HAP-1 (cell line): ENCODE measurements at places on chromosomes 4 and X.

- DNase-seq = no peak
These were observed 412.8 kb downstream of the HNRNPD start for GRCh38 chr4:81960961-81961360.

GRCh38 chrX:110006821-110007375, 4.0 kb downstream of the TMEM164 start:
- no peak for DNase-seq

GRCh38 chr4:168796362-168797106, 213.5 kb downstream of the CBR4 start:
- no peak for DNase-seq

- no peak for DNase-seq
These were observed 96.7 kb upstream of the PABPC4L start for GRCh38 chr4:134298313-134298712.

DNA sequence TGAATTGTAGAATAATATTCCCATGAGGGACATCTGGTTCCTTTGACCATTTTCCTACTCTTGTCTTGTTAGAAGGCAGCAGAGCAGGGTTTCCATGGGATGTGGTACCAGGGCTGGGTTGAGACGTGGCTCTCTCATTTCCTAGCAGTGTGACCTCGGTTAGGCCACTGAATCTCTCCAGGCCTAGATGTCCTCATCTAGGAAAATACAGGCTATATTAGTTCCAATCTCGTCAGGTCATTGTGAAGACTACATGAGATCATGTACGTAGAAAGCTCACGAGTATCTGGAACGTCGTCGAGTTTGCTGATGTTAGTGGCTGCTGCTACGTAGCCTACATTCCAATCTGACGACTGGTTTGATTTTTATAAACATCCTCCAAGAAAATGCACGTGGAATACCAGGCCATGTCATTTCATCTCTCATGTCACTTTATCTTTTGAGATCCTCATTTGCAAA, 278.2 kb upstream of the GATB start:
- no peak for DNase-seq

DNA sequence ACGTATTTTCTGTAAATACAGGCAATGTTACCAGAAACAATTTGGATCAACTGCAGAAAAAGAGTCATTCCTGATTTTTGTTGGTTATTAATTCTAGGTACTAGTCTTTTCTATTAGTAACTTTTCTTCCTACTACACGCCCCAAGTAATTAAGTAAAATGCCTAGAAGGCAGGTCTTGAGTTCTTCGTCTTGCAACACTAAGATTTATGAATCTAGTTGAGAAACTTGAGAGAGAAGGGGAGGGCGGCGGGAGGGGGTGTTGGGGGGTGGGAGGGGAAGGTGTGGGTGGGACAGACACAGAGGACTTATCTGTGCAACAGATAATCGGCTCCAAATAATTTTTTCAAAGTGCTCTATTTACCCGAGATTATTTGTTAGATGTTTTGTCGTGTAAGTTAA, 3.0 kb downstream of the RAP2C start:
- DNase-seq = peak; percentile 17

DNA sequence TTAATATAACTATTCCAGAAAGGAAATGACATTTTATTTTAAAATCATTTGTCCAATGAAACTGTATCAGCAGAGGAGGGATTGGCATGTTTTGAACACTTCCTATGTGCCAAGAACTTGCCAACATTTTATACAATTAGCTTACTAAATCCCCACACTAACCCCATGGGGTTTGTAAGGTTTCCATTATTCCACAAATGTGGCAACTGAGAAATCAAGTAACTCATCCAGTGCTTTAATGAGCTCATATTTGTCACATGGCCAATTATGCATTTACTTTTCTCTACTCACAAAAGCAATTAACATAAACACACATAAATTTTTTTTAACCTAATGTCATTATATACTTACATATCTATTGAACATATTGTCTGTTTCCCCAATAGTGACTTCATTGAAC, 37.3 kb downstream of the MANBA start:
- DNase-seq = no peak
